ENCODE measurements at places on chromosomes 7 and 10. TPM values are rescaled to one million over a fixed set of nuclear protein-coding genes. Genes with fewer than 3 reads are reported as not detected.

Gene ITGA8
- polyA plus RNA-seq = 5.5 TPM

Gene BTBD16
- not detected for polyA plus RNA-seq

Gene LRMDA
- polyA plus RNA-seq = 48.8 TPM

Gene OPN1SW
- polyA plus RNA-seq = not detected

Gene ARMC10
- polyA plus RNA-seq = 14.7 TPM

Gene TSPAN33
- polyA plus RNA-seq = 7.4 TPM

Gene PDK4
- polyA plus RNA-seq = 133 TPM

Gene STEAP1B
- polyA plus RNA-seq = 0.36 TPM

Gene SCIN
- 0.20 TPM for polyA plus RNA-seq

Gene PDGFA
- 18.3 TPM for polyA plus RNA-seq

Gene ASIC3
- 5.3 TPM for polyA plus RNA-seq

Gene LLCFC1
- polyA plus RNA-seq = not detected

Gene AUTS2
- polyA plus RNA-seq = 7.0 TPM

Gene TFR2
- polyA plus RNA-seq = 0.14 TPM

Gene HMX2
- polyA plus RNA-seq = not detected

Gene OR2A7
- polyA plus RNA-seq = 0.45 TPM

Gene DEPP1
- 32.5 TPM for polyA plus RNA-seq

Gene C10orf53
- polyA plus RNA-seq = not detected

Gene ZNF485
- polyA plus RNA-seq = 1.2 TPM

Gene UROS
- polyA plus RNA-seq = 86.1 TPM

Gene KNDC1
- polyA plus RNA-seq = 0.23 TPM

Gene SEC23IP
- 6.9 TPM for polyA plus RNA-seq

Gene NKX2-3
- not detected for polyA plus RNA-seq

Gene CAV2
- 136 TPM for polyA plus RNA-seq

Gene FXYD4
- polyA plus RNA-seq = not detected

Gene SPRN
- 0.11 TPM for polyA plus RNA-seq

Gene BICC1
- polyA plus RNA-seq = 5.2 TPM

Gene MACC1
- polyA plus RNA-seq = under 0.01 TPM

Gene TCF7L2
- 9.2 TPM for polyA plus RNA-seq

Gene SLC16A9
- polyA plus RNA-seq = 0.48 TPM

Gene SEC24C
- polyA plus RNA-seq = 30.6 TPM

Gene PITX3
- 0.52 TPM for polyA plus RNA-seq

Gene MYL10
- not detected for polyA plus RNA-seq

Gene HERC4
- polyA plus RNA-seq = 14.0 TPM

Gene NEURL1
- polyA plus RNA-seq = 0.16 TPM

Gene FOXP2
- 0.66 TPM for polyA plus RNA-seq

Gene NEUROD6
- not detected for polyA plus RNA-seq

Gene ANKRD30A
- polyA plus RNA-seq = 0.02 TPM
